NCI-H774 (cell line): ENCODE measurements at places on chromosomes 2 and 18.

DNA sequence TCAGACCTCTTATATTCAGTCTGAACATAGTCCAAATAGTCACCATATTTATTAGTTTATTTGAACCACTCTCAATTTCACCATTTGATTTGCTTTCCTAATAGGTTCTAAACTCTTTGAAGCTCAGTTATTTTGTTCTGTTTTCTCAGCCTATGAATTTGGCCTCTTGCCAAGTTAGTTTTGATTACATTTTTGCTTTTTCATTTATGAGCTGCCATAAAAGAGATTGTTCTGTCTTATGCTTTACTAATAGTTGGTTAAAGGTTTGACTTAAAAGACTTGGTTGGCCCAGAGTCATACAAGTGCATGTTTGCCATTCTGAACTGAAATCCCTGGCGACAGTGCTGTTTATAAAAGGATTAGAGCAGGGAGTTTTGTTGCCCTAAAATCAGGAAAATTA lies 85.9 kb upstream of the RANBP2 start:
- DNase-seq: no peak

DNA sequence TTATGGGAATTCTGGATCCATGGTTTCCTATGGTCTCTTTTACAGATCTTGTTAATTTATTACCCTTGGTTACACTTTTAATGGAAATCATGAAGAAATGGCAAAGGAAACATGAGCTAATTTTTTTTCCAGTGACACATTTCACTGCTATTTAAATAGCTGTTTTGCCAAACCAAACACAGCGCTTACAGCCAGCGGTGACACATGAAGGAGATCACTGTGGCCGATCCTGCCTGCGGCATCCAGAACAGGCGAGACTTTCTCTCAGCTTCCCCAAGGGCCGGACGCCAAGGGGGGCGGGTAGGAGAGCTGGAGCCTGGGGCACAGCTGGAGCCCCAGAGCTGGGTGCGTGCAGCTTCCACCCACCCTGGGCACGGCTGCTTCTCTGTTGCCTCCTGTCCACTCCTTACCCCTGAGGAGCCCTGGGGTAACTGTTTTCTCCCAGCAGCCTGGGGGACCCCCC lies 81.4 kb upstream of the PKDCC start:
- peak; percentile 14 for DNase-seq

DNA sequence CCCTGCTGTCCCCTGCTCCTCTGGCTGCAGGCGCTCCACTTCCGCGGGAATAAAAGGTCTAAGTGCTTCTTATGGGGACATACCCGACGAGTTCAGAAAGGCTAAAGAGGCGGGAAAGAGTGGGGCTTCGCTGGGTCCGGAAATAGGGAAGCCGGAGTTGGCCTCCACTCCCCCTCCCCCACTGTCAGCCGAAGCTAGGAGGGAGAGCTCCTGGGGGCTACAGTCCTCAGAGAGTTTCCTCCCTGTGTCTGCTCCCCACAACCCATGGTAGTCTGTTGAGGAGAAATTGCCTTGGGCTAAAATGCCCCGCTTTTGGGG lies 7.2 kb downstream of the GAD1 start:
- DNase-seq: no peak

GRCh38 chr2:105557021-105557920 lies 158.4 kb upstream of the FHL2 start:
- DNase-seq: no peak

GRCh38 chr2:17542471-17542870 lies 2.0 kb downstream of the VSNL1 start:
- no peak for DNase-seq

DNA sequence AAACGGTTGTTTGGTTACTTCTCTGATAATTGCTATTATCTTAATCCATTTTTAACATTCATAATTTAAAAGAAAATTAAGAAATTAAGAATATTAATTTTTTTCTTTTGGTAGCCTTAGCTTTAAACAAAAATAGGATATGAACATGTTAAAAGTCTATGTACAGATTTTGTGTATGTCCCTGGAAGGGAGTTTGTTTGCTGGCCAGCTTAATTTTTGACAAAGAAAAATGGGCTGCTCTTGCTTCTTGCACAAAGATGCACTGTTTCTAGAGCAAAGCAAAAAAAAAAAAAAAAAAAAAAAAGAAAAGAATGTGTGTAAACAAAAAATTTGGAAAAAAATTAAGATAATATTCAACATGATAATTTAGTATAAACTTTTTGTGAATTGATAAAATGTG lies 1.3 kb downstream of the RFTN2 start:
- DNase-seq: no peak

DNA sequence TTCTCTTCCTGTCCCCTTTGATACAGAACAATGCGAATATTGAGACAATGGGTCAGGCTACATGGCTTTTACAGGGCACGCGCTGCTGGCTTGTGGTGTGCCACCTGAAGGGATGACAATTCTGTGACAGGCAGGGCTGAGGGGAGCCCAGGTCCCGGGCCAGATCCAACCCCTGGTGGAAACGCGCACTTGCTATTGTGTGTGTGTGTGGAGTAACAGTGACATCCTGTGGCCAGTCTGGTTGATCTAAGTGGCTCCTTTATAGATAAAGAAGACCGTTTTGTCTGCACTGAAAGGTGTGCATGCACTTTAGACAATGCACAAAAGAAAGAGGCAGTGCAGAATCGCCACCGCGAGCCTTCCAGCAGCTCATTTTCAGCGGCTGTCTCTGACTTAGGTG lies 273.6 kb downstream of the HRH4 start:
- no peak for DNase-seq

DNA sequence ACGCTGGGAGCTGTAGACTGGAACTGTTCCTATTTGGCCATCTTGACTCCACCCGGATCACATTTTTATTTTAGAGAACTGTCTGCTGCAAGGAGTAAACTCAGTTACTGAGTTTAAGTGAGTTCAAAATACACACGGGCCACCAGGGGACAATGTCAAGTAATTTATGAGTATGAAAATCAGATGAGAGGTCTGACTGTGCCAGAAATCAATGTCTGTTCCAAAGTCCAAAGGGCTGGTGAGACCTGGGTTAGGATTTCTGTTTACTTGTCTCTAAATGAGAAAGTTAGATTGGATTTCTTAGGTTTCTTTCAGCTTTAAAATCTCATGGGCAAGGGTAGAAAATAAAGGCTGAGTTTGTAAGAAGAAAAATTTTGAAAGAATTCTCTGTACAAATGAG lies 465.8 kb upstream of the MEIS1 start:
- DNase-seq: no peak

- no peak for DNase-seq
Measured at GRCh38 chr2:181311837-181312236, 145.3 kb upstream of the ITGA4 start.

DNA sequence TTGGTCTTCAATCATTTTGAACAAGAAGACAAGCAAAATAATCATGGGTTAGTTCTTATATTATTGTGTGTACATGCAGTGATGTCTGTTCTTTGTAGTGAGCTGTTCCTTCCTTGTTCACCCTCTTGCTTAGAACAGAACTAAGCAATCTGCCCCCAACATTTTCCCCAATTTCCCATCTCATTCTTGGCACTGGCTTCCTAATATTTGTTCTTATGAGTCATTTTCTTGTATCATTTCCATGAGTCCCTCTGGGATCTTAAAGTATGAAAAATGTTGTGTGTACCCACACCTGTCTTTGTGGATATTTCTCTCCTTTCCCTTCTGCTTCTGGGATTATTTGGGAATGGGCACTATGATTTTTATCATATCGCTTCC lies 3.5 kb upstream of the IL1B start:
- no peak for DNase-seq

- DNase-seq: no peak
Measured at GRCh38 chr2:67851956-67852824, 210.6 kb downstream of the C1D start.

- DNase-seq: no peak
Measured at GRCh38 chr2:173716458-173717052, 248.6 kb downstream of the SP3 start.

- no peak for DNase-seq
Measured at GRCh38 chr18:6010284-6010683, 115.0 kb upstream of the TMEM200C start.

DNA sequence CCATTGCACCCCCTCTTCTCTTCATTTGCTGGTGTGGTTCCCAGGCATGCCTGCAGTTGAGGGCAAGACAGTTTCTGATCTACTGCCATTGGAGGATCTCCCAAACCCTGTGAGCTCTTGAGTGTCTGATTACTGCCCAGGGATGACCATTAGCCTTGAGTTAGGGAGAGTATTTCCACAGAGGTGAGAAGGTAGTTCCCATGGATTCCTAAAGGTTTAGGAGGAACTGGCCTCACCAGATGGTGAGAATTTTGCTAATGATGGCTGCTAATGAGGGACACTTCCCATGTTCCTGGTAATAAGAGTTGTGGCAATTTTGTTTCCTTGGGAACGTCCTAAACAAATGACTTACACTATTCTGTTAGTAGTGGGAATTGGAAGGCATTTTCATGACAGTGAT lies 42.5 kb downstream of the PTPRM start:
- no peak for DNase-seq

DNA sequence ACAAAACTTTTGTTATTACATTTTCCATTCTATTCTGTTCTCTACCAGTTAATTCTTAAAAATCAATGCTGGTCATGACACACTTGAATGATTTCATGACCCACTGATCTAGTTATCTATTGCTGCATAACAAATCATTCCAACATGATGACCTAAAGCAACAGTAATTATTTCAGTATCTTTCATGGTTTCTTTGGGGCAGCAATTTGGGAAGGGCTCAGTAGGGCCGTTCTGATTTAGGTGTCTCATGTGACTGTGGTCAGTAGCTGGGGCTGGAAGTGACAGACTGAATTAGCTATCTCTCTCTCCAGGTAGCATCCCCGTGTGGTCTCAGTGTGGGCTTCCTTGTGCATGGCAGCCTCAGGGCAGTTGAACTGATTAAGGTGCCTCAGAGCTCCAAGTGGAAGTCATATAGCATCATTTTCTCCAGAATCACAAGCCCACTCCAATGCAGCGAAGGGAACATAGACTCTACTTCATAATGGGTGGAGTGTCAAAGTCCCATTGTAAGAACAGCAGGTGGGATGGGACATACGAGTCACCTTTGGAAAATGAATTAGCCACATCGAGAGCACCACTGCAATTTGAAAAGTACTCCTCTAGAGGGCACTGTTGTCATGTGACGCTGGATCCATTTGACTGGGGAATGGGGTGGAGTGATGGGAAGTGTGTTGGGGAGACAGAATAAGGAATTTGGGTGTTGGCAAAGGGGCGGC lies 39.1 kb upstream of the FAM136A start:
- DNase-seq: peak; percentile 58

GRCh38 chr2:176118601-176119339 lies 2.2 kb downstream of the HOXD10 start:
- peak; percentile 17 for DNase-seq

DNA sequence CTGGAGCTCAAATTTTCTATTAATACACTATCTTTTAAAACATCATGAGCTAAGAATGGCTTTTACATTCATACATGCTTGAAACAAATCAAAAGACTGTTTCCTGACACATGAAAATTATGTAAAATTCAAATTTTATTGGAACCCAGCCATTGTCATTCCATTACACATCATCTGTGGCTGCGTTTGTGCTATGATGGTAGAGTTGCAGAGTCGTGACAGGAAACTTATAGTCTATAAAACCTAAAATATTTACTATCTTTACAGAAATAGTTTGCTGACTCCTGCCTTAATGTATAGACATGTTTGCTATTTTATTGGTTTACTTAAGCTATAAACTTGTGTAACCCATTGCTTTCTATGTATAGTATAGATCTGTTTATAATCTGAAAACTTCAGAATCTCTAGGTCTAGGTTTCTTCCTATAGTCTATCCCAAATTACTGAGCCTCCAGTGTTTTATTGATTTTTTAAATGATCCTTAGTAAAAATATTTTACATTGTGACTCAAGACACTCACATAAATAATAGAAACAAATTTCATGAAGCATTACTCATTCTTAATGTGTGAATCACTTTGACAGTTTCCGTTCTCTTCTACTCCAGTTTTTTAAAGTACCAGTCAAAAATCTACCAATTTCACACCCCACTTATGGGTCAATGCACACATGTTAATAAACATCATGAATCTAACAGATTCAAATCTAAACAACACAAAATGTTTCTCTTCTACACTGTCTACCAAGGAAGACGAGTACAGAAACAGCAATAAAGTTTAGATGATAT lies 26.4 kb upstream of the MRPL19 start:
- DNase-seq: no peak

DNA sequence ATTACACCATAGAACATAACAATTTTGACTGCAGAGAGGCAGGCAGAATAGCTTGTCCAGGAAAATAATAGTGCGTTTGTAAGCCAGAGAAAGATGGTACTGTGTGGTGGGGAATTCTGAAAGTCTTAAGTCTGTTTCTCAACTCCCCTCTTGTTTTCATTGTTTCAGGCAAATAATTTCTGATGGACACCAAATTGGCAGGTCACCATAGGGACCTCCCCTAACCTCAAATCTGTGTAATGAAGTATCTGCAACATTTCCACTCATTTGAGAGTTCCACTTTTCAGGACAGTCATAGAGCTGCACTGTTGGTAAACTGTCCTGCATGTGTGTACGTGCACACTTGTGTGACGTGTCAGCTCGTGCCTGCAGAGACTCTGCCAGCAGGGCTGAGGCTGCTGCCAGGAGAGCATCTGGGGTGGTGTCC lies 195.6 kb downstream of the AGAP1 start:
- DNase-seq: no peak

DNA sequence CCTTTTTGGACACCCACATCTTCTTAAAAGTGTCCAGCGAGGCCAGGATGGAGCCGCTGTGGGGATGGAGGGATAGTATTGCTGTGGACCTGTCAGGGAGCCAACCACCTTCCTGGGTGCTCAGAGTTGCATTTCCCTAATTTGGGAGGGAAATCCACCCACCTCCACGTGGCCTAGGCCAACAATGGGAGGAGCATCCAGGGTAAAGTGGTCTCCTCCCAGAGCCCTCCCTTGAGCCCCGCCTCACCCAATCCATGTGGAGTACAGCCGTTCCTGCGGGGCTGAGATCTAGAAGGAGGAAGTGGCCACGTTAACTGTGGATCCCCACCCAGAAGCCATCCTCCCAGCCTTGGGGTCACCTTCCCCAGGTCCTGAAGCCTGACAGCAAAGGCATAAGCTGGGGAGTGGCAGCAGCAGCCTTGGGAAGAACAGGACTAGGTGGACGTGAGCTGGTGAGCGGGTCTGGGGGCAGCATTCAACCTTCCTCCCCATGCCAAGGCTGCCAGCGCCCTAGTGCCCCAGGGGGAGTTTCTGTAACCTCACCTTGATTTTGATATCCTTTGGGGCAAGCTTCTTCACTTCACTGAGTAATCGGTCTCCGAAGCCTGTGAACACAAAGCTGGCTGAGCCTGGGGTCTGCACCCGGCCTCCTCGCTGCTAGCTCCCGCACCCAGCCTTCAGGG lies 6.8 kb downstream of the ACTR1B start:
- no peak for DNase-seq

GRCh38 chr18:79629249-79629558 lies 50.4 kb upstream of the CTDP1 start:
- DNase-seq: no peak
